ENCODE measurements at places on chromosomes 16 and 17.
A peak's percentile ranks its signal among the peaks of the same experiment; 100 is the strongest.

DNA sequence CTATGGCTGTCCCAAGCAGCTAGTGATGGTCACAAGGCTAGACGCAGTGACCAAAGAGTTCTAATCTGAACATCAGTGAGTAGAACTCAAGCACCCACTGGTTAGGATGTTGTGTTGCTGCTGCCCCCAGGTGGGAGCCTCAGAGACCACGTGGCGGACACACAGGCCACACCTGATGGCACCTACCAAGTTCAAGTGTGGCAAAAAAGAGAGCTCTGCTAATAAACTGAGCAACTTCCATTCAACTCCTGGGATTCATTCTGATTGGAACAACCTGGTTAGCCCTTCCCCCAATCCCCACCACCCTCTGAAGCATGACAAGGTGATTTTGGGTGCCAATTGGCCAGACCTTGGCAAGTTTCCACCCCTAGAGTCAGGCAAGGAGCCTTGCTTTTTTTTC is 3.5 kb upstream of the LCMT1 start:
- DNase-seq: peak; percentile 44

DNA sequence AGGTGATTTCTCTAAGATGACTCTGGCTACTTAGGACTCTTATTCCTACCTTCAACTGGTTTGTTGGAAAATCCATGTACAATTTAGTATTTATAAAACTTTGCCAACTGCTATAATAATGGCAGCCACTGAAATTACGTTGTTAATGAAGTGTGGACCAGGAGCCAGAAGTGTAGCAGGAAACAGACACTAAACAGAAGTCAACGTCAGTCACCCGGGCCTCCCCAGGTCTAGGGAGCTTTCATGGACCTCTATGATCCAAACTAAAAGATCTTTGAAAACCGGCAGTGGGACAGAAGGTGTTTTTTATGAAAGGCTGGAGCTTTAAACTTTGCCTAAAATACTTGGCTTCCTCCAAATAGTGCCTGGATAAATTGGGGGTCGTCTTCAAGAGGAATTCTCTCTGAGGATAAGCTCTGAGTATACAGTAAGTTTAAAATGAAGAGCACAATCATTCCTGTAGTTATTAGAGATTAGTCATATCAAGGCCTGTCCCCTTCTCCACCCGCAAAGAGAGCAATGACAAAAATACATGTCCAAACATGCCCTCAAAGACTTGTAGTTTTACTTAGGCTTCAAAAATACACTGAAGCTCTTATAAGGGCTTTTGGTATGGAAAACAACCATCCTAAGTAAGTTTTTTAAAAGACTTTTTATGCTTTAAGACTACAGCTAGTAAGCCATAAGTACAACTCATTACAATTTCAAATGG is 34.6 kb downstream of the DCUN1D3 start:
- DNase-seq: no peak

DNA sequence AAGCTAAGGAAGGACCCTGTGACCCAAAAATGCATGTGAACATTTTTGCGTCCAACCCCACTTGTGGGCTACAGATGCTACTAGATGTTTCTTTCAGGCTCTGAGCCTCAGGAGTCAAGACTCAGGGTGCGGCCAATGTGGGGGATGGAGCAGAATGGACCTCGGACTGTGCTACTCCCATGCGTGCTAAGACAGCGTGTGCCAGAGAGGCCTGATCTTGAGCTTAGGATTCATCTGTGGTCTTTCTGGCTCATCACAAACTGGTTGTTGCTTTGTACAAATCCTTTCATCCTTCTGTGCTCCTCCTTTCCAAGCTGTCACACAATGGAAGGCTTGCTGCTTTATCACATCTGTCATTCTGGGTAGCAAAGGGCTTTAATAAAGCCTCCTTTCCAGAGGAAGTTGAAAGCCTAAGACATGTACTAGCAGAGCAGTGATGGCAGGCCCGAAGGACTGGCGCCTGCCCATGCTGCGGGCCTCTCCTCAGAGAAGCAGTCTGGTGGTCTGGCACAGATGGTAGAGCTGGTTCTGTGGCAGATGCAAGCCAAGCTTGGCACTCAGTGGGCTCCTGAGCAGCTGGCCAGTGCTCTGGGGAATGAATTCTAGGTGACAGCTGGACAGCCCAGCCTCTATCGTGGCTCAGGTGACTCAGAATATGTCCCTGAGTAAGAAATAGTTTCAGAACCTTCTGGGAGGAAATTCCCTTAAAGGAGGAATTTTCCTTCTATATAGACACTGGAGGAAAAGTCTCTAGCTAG is 27.8 kb downstream of the COG4 start:
- no peak for DNase-seq

GRCh38 chr16:24577167-24577566 is 37.8 kb downstream of the RBBP6 start:
- DNase-seq: no peak

- DNase-seq: no peak
Observed at GRCh38 chr17:43820759-43821158, 12.2 kb downstream of the MPP3 start.

GRCh38 chr16:27220991-27221390 is 17.7 kb downstream of the KDM8 start:
- DNase-seq: no peak

DNA sequence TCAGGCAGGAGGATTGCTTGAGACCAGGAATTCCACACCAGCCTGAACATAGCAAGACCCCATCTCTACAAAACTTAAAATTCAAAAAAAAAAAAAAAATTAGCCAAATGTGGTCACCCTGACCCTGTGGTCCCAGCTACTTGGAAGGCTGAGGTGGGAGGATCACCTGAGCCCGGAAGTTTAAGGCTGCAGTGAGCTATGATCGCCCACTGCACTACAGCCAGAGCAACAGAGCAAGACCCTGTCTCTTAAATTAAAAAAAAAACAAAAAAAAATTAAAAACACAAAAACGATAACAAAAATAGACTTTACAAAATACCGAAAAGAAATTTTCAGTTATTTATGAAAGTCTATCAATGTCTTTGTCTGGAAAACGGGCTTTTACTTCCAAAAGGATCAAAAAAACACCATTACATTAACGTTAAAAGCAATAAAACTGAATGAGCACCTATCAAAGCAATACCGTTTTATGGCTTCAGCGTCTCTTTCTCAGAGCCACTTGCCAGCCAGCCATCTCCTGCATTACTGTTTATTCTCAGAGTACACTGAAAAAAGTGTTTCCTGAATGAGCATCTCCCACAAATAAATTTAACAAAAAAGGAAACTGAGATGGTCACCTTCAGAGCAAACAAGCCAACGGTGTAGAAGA is 6.1 kb downstream of the USP7 start:
- no peak for DNase-seq

GRCh38 chr16:74758801-74759200 is 15.8 kb downstream of the FA2H start:
- no peak for DNase-seq

DNA sequence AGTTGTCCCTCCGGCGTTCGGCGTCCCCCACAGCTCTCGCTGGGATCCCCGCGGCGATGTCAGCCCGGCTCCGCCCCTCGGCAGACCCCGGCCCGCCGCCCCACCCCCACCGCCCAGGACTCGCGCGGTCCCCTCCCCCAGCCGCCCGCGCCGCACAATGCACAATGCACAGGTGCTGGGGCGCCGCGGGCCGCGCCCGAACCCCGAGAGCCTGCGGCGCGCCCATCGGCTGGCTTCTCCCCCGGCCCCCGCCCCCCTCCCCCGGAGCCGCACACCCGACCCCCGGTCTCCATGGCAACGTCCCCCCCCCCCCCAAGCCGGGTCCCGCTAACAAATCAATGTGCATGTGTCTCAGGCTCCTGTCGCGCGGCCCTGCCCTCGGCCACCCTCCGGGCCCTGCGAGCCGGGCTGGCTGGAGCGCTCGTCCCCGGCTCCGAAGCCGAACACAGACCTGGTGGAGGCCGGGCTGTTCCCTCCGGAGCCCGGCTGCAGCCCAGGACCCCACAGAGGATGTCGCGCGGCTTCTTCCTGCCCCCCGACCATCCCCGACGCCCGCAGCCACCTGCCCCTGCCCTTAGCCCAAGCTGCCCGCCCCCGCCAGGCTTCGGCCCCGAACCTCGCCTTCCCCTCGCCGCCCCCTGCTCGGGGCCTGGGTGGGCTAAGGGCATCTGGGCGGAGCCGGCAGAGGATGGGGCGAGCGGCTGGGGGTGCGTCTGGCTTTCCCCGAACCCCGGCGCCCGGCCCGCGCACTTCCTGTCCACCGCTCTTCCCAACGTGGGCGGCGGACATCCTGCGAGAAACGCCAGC is 818 bp upstream of the CBX8 start:
- no peak for DNase-seq

DNA sequence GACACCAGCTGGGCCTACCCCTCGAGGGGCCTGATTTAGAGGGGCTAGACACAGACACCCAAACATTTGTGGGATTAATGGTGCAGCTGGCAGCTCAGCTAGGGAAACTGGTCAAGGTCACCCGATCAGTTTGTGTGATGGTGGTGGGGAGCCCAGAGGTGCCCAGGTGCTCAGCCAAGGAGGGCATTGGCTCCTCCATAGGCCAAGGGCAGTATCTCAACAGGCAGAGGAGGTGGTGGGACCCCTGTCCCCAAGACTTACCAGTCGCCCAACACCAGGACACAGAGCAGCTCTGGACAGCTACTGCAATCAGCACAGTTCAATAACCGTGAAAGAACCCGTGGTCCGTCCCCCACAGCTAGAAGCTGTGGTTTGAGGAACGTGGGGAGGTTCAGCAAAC is 120.9 kb downstream of the C16orf78 start:
- DNase-seq: no peak

GRCh38 chr17:65572581-65573281 is 11.3 kb upstream of the AXIN2 start:
- DNase-seq: no peak

DNA sequence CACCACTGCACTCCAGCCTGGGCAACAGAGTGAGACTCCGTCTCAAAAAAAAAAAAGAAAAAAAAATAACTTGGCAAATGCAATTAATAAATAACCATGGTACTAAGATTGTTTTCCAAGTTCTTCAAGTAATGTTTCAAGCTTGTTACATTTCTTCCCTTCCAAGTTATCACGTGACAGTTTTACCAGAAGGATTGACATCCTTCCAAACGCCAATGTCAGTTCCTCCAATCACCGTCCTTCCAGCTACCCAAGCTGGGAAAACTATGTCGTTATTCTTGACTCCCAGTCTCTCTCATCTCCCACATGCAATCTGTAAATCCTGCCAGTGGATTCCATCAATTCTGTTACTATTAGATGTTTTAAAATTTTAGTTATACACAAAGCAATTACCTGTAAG is 3.9 kb upstream of the PHAF1 start:
- no peak for DNase-seq

- DNase-seq: no peak
Observed at GRCh38 chr17:79843474-79843815, 4.2 kb upstream of the CBX4 start.

DNA sequence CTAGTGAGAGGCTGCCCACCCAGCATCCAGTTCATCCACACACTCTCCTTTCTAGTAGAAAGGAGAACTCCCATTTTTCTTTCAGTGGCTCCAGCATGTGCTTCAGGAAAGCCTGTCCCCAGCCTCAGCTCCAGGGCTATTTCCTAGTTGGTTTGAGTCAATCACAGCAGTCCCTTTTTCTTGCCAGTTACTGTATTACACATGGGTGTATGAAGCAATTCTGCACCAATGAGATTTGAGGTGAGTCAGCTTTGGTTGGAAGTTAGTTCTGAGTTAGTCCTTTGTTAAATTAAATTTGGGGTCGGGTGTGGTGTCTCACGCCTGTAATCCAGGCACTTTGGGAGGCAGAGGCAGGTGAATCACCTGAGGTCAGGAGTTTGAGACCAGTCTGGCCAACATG is 24.8 kb downstream of the RAD51D start:
- DNase-seq: no peak

DNA sequence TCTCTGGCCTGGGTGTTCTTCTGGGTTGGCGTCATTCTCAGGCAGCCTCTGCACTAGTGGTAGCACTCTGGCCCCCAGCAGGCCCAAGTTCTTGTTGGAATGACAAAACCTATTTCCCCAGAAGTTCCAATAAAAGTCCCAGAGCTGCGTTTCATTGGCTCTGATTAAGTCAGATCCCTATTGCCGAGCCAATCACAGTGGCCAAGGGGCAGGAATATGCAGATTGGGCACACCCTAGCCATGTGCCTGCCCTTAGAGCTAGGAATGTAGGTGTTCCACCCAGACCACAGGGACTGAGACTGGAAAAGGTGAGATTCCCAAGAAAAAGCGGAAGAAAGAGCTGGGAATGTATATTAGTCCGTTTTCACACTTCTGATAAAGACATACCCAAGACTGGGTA is 44.9 kb upstream of the POLR3E start:
- DNase-seq: no peak

DNA sequence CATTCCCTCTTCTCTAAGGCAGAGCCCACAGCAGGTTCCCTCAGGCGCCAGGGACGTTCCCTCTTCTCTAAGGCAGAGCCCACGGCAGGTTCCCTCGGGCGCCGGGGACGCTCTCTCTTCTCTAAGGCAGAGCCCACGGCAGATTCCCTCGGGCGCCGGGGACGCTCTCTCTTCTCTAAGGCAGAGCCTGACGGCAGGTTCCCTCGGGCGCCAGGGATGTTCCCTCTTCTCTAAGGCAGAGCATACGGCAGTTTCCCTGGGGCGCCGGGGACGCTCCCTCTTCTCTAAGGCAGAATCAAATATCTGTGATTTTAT is 24.3 kb downstream of the ACSF3 start:
- no peak for DNase-seq

GRCh38 chr16:54937671-54938211 is 7.1 kb downstream of the IRX5 start:
- no peak for DNase-seq

GRCh38 chr16:83653785-83654184 is 154.0 kb upstream of the HSBP1 start:
- DNase-seq: no peak

DNA sequence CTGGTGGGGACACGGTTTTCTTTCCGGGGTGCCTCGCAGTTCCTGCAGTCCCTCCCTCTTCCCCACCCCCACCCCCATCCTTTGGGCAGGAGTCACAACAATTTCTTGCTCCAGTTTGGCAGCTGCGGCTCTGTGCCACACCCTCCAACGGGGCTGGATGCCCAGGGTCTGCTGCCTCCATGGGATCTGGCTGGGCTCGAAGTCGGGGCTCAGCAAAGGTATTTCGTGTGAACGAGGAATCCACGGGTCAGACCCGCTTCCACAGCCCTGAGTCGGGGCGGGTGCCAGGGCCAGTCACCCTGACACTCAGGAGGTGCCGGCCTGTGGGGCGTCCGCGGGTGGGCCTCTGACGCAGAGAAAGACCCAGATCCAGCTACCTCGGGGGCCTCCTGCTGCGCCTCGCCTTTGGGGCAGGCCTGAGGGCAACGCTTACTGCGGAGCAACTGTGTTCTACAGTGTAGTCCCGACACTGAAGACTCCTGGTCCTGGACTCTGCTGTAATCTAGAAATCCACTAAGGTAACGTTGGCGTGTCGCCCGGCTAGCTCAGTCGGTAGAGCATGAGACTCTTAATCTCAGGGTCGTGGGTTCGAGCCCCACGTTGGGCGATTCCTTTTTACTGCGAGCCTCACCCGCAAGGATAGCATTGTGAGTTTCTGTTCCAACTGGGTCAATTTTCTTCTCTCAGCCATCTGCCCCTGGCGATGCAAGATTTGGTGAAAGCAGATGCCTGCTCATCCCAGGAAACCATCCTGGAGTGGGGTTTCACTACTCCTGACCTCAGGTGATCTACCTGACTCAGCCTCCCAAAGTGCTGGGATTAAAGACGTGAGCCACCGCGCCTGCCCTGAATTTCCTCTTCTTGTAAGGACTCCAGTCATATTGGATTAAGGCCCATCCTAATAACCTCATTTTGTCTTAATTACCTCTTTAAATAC is 12.6 kb upstream of the OR1F1 start:
- no peak for DNase-seq

- no peak for DNase-seq
Observed at GRCh38 chr16:31529937-31530312, 2.2 kb downstream of the AHSP start.

- DNase-seq: no peak
Observed at GRCh38 chr17:65990593-65990992, 201.3 kb downstream of the CEP112 start.

- DNase-seq: no peak
Observed at GRCh38 chr17:41547378-41547841, 19.3 kb upstream of the KRT19 start.

Measured in Jurkat, Clone E6-1 (cell line).